GM13976 (cell line): ENCODE measurements at places on chromosomes 1 and 21.

DNA sequence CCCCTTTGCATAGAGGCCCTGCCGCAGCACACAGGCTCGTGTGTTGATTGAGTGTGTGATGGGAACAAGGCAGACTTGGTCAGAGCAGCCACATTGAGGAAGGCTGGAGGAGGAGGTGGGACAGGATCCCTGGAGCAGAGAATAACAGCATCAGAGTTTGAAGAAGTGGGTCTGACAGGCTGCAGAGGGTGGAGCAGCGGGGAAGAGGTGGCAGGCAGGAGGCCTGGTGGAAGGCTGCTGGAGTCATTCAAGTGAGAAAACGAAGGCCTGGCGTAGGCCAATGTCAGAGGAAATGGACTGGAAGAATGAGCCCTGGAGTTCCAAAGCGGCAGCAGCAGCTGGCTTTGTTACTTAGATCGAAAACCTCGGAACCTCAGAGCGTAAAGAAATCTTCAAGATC, 115.0 kb upstream of the GRIK3 start:
- no peak for DNase-seq

DNA sequence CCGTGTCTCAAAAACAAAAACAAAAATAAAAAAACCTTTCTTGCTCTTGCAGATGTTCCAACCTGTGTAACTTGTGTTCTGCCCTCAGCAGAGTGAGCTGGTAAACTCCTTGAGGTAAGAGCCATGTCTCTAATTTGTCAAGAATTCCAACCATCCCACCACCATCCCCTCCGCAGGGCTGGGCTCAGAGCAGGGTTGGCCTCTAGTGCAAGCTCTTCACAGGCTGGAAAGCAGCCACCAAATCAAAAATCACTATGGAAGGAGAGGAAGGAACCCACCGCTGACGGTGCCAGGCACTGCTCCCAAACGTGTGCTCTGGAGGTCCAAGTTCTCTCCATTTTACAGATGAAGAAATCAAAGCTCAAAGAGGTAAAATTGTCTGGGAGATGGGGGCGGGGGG, 9.4 kb downstream of the PLEKHA6 start:
- DNase-seq, result no peak

DNA sequence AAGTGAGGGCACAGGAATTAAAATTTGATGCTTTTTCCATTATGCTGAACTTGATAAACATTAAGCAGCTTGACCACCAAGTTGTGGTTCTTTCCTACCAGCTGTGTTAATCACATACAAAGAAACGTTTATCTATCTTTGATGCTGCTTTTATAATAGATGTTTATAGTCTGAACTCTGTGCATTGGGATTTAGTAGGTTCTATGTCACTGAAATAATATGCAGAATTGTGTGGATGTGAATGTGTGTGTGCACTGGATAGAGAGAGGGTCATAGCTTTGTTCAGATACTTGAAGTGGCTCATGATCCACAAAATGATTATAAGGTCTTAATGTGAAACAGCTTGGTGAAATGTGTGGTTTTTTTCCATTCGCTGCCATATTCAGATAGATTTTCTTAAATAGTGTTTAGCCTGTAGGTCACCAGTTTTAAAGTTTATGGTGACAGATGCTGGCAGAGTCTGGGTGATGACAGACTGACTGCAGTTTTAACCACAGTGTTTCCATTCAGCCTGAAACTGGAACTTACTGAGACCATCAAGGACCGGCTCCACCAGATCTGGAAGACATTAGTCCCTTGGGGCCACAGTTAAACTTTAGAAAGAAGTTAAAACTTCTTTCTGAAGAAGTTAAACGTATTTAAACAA, 10.2 kb downstream of the DDI2 start:
- peak; percentile 64 for DNase-seq

DNA sequence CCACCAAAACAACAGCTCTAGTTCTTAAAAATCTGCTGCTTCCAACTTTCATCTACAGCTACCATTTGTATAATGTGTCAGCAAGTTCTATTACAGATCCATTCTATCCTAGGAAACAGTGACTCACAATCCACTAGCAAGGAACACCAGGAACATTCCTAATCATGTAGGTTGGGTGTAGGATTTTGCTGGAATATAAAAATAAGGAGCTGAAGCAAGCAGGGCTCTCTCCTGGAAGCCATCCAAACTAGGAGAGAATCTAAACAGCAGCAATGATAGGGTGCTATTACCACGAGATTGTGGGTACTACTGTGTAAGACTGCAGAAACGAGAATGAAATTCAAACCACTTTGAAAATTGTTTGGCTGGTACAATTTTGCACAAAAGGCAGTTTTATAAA, 135.0 kb downstream of the PTPN14 start:
- DNase-seq, result no peak

DNA sequence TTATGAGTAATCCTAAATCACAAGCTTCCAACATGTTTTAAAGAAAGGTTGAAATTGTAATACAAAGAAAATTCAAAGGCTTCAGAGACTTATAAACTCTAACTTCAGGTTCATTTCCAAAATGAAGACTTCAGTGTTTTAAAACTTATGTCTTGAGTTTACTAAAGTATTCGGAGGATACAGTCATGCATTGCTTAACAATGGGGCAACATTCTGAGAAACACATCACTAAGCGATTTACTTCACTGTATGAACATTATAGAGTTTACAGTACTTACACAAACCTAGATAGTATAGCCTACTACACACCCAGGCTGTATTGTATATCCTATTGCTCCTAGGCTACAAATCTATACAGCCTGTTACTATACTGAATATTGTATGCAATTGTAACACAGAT, 38.3 kb downstream of the CEP170 start:
- no peak for DNase-seq

- DNase-seq, result no peak
Observed at GRCh38 chr21:44802396-44803153, 955 bp upstream of the UBE2G2 start.

DNA sequence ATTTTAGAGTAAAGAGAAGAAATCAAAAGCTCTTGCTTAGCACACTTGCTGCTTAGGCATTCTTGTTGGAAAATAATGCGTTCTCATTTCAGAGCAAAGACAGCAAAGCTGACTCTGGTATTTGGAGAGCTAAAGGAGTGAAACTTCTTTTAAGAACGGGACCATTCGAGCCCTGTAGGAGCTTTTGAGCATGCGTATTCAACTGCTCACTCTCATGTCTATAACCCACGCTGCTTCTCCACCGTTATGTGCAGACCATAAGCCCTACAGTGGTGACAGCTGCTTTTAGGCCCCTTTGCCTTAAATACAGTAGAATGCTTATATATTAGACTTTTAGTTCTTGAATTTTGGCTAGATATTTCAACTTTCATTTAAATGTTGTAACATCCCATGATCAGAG, 214.2 kb upstream of the CACYBP start:
- DNase-seq, result no peak

DNA sequence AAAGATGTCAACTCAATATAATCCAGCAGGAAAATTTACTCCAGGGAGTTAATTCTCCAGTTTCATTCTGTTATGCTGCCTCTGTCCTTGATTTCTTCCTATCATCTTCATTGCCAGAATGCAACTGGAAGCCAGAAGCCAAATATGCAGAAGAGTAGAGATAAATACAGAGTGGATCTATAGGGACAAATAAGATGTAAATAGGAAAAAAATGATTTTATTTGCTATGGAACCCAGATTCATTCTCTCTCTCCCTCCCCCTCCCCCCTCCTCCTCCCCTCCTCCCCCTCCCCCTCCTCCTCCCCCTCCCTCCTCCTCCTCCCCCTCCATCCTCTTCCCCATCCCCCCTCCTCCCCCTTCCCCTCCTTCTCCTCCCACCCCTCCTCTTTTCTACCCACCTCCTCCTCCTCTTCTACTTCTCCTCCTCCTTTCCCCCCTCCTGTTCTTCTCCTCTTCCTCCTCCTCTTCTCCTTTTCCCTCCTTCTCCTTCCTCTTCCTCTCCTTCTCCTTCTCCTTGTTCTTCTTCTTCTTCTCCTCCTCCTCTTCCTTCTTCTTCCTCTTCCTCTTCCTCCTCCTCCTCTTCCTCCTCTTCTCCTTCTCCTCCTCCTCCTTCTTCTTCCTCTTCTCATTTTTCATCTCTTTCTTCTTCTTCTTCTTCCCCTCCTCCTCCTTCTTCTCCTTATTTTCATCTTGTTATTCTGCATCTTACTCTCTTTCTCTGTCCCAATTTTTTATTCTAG, 306.4 kb downstream of the NUF2 start:
- DNase-seq, result no peak

DNA sequence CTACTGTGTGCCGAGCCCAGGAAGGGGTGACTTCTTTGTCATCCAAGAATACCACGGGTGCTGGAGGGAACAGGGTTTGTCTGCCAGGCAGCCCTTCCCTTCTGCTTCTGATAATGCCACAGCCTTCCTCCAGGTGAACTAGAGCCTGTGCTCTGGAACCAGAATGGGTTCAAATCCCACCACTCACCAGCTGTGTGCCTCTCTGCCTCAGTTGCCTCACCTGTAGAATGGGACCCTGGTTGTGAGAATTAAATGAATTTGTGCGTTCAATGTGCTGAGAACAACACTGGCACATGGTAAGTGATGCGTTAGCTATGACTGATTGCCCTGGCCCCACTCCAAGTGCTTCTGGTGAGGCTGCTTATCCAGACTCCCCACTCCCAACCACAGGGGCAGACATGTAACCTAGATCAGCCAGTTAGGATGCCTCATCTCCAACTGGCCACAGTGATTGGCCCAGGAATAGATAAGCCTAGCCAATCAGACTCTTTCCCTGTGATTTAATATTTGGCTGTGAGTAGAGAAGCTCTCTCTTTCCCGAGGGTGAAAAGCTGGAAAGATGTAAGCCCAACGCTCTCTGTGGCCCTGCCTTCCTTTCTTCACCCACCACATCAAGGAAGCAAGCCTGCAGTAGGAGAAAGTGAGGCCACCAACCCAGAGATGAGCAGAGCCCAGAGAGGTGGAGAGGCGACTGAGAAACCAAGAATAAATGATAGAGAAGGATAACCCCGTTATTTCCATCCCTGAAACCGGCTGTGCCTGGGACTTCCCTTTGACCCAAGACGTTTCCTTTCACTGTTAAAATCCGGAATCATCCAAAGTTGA, 20.8 kb upstream of the LAPTM5 start:
- DNase-seq, result no peak

GRCh38 chr1:178055093-178055492, 38.8 kb upstream of the RASAL2 start:
- DNase-seq, result no peak

DNA sequence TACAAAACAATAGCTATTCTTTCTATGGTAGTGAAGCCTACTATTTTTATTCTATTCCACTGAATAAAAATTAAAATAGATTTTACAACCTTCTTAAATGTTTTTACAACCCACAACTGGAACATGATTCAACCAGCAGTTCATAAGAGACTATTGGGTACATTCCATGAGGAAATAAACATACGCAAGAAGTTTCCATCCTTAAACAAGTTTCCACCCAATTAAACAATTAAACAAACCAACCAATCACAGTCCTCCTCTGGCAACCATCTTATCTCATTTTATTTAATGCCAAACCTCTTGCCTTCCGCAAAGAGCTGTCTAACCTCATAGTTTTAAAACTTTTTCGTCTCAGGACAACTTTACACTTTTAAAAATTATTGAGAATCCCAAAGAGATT, 239.0 kb downstream of the RGS7 start:
- DNase-seq, result no peak

DNA sequence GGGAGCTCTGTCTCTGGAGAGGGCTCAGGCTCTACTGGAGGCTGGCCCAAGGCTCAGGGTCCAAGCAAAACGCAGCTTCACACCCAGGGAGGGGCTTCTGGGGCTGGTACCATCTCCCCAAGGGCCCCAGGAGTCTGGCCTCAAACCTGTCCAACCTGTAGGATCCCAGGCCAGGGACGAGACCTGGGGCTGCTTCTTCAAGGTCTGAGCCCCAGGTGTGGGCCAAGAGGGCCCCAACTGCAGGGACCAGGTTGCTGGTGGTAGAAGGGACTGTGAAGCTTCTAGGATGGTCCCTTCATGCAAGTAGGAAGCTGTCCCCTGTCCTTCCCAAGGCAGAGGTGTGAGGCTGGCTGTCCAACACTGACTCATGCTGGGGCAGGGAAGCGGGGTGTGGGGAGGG, 7.8 kb upstream of the MMEL1 start:
- DNase-seq, result peak; percentile 29

GRCh38 chr1:28437264-28437923, 67.9 kb downstream of the PHACTR4 start:
- DNase-seq, result no peak

DNA sequence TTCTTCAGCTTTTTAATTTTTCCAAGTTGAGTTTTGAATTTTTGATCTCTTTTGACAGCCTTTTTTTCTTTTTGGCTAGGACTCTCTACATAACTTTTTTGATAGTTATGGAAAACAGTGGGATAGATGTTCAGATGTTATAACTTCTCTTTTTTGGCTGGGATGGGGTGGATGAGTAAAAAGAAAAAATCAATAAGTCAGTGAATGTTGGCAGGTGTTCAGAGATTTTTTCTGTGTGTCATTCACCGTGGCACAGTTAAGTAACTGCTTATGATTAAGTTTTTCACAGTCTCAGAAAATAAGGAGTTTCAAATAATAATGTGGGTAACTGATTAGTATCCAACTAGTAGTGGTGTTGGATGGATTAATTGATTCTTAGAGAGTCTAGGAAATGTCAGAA, 24.0 kb downstream of the HS2ST1 start:
- no peak for DNase-seq

DNA sequence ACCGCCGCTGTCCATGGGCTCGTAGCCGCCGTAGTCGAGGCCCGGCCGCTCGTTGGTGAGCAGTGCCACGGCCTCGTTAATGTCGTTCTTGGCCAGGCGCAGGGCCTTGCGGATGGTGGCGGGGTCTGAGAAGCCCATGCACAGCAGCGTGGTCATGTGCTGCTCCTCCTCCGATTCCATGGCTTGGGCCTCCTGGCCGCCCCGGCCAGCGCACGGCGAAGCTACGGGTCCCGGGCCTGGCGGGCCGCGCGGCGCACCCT, 300 bp downstream of the USP24 start:
- peak; percentile 64 for DNase-seq
